Fibroblast of skin of right quadriceps (primary cell): ENCODE measurements at places on chromosomes 7 and 10.

DNA sequence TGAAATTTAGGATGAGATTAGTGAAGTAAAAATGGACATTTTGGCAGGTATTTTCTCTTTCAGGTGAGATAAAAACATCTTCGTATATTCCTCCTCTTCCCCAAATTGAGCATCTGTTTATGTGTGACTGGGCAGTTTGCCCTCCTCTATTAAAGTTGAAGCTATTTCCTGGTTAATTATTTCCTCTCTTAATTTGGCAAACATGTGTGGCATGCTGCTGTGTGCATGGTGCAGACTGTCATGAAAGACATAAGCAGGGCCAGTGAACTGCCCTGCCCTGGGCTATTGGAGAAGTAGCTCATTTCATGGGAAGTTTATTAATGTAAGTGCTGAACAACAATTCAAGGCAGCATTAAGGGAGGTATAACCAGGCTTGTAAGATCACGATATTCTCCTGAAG, 52.6 kb downstream of the EVX1 start:
- no peak for DNase-seq

DNA sequence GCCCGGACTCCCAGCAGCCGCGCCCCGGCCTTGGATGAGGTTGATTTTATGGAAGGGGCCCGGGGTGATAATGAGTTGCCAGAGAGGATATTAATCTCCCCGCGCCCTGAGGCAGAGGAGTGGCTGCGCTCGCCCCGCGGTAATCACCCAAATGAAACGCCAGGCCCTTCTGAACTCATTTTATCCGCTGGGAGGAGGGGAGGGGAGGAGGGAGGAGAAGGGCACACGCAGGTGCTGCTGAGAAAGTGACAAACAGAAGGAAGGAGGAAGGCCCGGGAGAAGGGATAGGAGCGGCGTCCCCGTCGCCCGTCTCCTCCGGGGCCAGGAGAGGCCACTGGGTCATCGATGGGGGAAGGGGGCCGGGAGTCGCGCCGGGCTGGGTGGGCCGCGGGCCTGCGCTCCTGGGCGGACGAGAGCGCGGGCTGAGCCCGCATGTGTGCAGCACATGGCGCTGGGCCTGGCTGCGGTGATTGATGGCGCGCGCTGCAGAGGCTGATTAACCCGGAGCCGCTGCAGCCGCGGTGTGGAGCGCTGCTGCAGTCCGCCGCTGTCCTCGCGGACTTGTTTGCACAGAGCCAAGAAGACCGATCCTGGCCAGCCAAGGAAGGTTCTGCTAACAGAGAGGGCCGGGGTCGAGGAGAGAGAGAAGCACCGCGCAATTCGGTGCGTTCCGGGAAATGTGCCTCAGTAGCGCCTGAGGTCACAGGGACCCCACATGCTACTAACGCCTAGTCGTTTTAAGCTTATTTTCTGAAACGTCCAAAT, 6.5 kb downstream of the MNX1 start:
- DNase-seq: no peak

DNA sequence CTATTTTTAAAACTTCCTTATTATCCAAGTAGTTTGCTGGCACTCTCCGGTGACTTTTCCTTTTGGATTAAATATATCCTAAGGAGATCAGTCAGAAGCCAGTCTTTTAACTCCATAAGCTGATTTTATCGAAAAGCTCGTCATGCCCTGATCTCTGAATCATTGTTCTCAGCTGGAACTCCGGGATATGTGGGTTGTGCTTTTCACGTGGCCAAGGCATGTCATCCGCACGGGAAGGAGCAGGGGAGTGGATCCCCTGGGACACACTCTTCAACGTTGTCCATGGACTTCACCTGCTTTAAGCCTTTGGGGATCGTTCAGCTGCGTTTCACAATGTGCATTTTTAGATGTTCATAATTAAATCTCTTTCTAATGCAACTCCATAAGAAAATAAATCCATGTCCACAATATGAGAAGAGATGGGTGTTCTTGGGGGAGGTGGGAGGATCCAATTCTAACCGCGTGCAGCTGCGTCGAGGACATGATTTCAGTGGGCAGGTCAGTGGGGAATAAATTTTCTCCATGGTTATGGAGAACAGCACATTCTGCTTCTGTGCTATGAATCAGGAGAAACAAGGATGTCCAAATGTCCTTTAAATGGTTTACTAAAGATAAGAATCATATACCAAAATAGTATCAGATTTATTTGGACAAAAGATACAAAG, 229.5 kb upstream of the ADARB2 start:
- DNase-seq: no peak

DNA sequence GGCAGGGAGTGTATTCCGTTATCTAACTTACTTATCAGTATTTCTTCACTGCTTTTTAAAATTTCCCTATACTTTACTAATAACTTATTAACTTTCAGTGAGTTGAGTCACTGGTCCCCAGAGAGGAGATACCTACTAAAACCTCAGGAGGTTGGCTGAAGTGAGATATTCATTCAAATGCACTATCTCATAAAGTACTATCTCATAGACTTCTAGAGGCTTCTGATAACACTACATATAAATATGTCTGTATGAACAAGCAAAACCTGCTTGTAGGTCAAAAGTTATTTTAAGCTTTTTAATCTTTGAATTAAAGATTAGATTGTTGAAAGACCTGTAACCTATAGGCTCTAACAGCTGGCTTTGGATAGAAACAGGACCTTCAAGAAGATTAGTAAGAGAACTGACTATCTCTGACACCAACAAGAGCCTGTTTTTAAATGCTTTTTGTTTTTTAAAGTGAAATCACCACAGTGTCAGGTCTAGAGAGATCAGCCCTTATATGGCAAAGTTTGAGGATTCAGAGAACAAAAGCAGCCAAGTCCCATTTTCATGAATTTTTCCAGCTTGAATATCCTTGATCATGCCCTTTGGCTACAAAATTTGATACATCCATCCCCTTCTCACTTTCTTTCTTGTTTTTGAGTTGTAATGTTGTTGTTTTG, 242.2 kb downstream of the ARL4A start:
- DNase-seq: no peak

DNA sequence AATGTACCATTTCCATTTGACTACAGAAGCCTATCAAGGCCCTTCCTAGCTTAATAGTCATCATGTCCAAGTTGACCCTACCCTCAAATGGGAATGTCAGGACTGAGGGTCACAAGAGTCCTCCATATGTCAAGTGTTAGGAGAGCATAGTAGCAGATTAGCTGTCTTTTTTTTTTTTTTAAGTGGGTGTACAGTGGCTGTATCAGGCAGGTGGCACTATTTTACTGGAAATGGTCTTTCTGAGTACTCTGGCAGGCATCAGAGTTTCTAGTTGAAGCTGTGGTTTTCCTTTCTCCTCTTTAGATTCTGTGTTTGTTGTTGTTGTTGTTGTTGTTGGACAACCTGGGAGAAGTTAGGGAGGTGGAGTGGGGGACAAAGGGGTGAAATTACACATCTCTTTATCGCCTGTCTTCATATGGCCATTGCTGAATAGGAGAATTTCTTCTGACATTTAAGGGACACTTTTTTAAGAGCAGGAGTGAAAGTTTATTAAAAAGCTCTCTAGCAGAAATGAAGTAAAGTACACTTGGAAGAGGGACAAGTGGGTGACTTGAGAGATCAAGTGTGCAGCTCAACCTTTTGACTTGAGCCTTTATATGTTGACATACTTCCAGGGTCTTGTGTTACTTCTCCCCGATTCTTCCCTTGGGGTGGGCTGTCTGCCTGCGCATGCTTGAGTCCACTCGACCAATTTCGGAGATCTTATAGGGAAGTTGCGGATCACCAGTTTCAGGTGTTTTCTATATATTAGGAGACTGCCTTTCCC, 104.1 kb upstream of the FOXP2 start:
- DNase-seq: no peak

GRCh38 chr10:13741438-13741837, 154.7 kb downstream of the PRPF18 start:
- DNase-seq: no peak

- DNase-seq: no peak
Measured at GRCh38 chr10:80421050-80421706, 12.8 kb downstream of the PRXL2A start.

DNA sequence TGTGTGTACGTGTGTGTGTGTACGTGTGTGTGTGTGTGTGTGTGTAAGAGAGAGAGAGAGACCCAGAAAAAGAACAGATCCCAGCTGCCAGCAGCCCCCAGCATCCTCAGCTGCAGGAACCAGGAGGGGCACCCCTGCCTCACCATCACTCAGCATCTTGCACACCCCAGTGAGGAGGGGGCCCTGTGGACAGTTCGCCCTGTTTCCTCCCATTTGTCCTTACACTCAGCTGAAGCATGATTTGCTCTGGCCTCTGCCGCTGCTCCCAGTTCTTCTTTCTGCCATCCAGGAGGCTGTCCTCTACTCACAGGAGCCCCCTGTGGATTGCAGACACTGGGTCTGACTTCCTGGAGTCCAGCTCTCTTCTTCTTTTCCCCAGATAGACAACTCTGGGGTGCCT, 9.7 kb downstream of the GPR26 start:
- no peak for DNase-seq
